Left lobe of liver (tissue), 2 donors: ENCODE measurements at places on chromosomes 16 and 17. TPM values are rescaled to one million over a fixed set of nuclear protein-coding genes. Genes with fewer than 3 reads are reported as not detected.
A peak's percentile ranks its signal among the peaks of the same experiment; 100 is the strongest.

GRCh38 chr17:64662774-64663367 lies 764 bp upstream of the SMURF2 start:
- DNase-seq, result no peak

- DNase-seq, result peak; percentile 91
Measured at GRCh38 chr16:4053301-4053845, 62.9 kb downstream of the ADCY9 start.

ZPBP2 gene
- not detected for total RNA-seq

DNA sequence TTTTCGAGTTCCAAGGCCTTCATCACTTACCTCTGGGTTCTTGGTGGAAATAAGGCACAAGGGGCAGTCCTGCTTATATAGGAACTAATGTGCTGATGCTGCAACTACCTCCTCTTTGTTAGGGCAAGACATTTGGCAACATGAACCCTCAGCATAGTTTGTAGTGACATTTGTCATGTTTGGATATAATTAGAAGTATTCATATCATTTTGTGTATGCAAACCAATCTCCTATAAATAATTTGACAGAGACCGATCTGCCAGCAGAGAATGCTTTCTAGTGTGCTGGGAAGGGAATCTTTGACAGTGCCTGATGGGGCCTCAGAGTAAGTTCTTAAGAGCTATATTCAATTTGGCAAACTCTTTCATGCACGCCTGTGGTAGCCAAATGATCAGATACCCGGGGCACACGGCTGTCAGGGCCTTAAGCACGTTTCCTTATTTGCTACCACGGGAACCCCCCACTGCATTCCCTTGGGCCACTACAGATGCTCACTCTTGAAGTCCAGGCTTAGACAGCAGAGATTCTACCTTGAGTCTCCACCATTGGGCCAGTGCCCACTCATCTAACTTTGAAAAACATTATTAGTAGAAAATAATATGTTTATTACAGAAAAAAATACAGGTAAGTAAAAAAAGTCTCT lies at the start of gene MYH8:
Gene MYH8 (minus strand): TSS at position 51 of the 643 bp plus-strand sequence. CDS start 1,723 bp downstream, outside the sequence.
- DNase-seq, result no peak

GRCh38 chr16:13866073-13866472 lies 53.9 kb upstream of the ERCC4 start:
- DNase-seq, result peak; percentile 82

SLFN12 gene
- 0.73 TPM for total RNA-seq
